Panc1 (cell line): ENCODE measurements at places on chromosomes 5 and 9. TPM values are rescaled to one million over a fixed set of nuclear protein-coding genes. Genes with fewer than 3 reads are reported as not detected.

DMRTA1 gene
- total RNA-seq: 1.8 TPM

GRCh38 chr5:78647838-78648358 is 674 bp downstream of the LHFPL2 start:
- no peaks in the 10 kb centered on the region for H3K27me3 ChIP-seq
- H3K4me1 ChIP-seq: peaks cover 23% of the 10 kb centered on the region
- H3K36me3 ChIP-seq: no peaks in the 10 kb centered on the region
- H3K4me3 ChIP-seq: peak overlapping the region; percentile 94
- peak overlapping the region; percentile 80 for H3K27ac ChIP-seq

- H3K27ac ChIP-seq: no peak overlapping the region
- H3K4me1 ChIP-seq: no peaks in the 10 kb centered on the region
- H3K4me3 ChIP-seq: no peak overlapping the region
- no peaks in the 10 kb centered on the region for H3K27me3 ChIP-seq
- H3K36me3 ChIP-seq: no peaks in the 10 kb centered on the region
Measured at GRCh38 chr9:2725126-2725525, 7.8 kb downstream of the KCNV2 start.

DNA sequence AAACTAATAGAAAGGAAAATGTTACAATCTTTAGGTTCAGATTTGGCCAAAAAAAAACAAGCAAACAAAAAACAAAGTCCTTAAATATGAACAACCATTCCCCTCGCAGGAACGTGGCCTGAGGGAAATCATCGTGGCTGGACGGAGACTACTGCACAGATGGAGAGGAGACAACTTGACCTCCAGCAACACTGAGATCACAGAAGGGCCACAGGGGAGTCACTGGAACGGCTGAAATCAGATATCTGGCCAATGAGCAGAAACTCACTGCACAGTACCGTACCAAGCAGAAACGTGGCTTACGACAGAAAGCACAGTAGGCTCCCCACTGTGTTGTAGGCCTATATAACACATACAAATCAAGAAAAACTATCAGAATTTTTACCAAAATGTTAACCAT is 27.7 kb downstream of the CAMSAP1 start:
- H3K27ac ChIP-seq: no peak overlapping the region
- no peak overlapping the region for H3K4me3 ChIP-seq
- H3K36me3 ChIP-seq: no peaks in the 10 kb centered on the region

DNA sequence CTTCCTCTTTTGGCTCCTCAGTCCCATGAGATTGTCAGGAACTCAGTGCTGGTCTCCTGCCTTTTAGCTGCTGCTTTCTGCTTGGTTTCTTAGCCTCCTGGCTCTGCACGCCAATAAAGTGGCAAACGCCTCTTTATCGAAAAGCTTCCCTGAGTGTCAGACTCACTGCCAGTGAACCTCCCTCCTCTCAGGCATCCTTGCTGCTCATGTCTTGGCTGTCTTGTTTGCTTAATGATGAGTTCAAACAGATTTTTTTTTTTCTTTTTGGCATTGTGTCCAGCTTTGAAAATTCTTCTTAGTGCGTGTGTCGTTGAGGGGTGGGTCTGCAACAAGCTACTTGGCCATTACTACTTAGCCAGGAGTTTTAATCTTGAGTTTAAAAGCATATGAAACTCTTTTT is 14.9 kb downstream of the RASGRF2 start:
- no peaks in the 10 kb centered on the region for H3K4me1 ChIP-seq
- no peaks in the 10 kb centered on the region for H3K27me3 ChIP-seq
- no peak overlapping the region for H3K4me3 ChIP-seq
- no peaks in the 10 kb centered on the region for H3K36me3 ChIP-seq
- H3K27ac ChIP-seq: 0 out of 2 replicates have a peak overlapping the region, but pooled peaks have one; percentile 23

GRCh38 chr5:138900281-138900965 is 25.3 kb upstream of the LRRTM2 start:
- no peaks in the 10 kb centered on the region for H3K4me1 ChIP-seq
- H3K27me3 ChIP-seq: no peaks in the 10 kb centered on the region
- no peak overlapping the region for H3K27ac ChIP-seq
- H3K36me3 ChIP-seq: peaks cover under 1% of the 10 kb centered on the region; the same call in 1 of the 2 replicates
- H3K4me3 ChIP-seq: no peak overlapping the region
- DNase-seq: no peak

DNA sequence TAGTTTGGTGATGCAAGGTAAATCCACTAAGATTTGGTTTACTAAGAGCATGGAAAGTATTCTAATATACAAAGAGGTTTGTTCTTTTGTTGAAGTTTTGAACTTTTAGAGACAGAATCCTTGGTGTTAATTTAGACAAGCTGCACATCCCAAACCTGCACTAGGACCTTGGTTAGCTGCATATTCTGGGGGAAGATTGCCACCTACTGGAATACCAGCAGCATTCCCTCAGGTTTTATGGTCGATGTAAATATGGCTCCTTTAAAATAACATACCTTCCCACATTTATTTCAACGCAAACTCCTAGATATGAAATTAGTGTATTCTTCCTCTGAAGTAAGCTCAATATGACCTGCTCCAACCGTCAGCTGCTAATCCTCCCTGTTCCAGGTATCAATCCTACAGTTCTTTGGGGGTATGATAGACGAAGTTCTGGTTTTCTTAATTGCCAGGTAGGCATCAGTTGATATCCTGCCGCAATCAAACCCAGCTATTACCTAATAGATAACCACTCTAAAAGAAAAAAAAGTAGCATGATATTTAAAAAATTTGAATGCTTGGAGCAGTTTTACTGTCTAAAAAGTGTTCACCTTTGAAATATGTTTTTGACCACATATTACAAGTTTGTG is 624.1 kb downstream of the ISL1 start:
- H3K27ac ChIP-seq: no peak overlapping the region
- no peaks in the 10 kb centered on the region for H3K27me3 ChIP-seq
- no peaks in the 10 kb centered on the region for H3K4me1 ChIP-seq
- peak; percentile 39 for DNase-seq
- no peaks in the 10 kb centered on the region for H3K36me3 ChIP-seq

DNA sequence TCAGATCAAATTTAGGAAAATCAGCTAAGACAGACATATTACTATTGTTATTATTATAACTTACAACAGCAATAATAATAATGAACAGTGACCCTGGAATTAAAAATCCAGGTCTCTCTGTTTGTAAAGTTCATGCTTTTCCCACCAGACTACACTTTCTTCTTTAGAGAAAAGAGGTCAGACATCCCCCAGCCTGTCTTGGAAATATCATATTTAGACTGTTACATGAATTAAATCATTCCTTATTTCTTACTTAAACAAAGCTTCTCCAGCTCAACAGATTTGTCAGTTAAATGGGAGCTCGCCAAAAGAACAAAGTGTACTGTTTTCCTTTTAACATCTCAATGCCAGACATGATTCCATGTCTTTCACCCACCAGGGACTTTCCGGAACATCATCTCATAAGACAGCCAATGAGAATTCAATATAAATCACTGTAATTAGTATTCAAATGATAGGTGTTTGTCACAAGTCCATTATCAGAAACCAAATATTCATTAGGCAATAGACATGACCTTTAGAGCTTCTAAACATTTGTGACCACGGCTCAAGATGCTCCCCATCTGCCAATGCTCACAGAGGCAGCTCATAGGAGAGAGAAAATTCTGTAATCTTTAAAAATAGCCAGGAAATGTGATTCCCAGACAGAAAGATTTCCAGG is 351.9 kb downstream of the ENC1 start:
- no peaks in the 10 kb centered on the region for H3K36me3 ChIP-seq
- no peaks in the 10 kb centered on the region for H3K27me3 ChIP-seq
- no peak overlapping the region for H3K27ac ChIP-seq
- no peak overlapping the region for H3K4me3 ChIP-seq
- DNase-seq: no peak
- H3K4me1 ChIP-seq: no peaks in the 10 kb centered on the region

DNA sequence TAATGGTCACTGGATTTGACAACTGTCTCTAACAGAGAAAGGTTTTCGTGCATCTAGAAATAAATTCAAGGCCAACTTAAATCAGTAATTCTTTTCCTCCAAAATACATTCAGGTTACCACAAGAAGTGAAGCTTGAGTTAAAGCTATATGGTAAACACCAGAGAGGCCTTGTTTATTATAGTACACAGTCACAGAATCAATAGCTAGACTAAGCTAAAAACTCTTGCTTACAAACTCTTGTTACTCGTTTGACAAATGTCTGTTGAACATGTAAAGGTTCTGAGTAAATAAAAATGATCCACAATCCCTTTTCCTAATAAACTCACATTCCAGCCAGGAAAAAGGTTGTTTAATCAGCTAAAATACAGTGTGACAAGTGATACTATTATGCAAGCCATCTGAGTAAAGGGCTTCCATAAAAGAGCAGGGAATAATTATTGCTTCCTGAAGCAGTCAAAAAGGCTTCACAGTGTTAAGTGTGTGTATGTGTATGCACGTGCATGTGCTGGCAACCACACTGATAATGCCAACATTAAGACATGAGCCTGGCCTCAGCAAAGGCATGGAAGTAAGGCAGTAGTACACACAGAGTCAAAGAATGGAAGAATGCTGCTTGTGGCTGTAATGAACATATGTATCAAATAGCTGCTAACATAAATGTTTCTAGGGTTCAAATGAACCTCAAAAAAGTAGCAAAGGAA is 12.8 kb downstream of the PTAR1 start:
- no peak overlapping the region for H3K27ac ChIP-seq
- H3K27me3 ChIP-seq: no peaks in the 10 kb centered on the region
- H3K36me3 ChIP-seq: no peaks in the 10 kb centered on the region; the same call in 1 of the 2 replicates
- H3K4me3 ChIP-seq: no peak overlapping the region

GRCh38 chr9:3330792-3331420 is 194.9 kb downstream of the RFX3 start:
- no peaks in the 10 kb centered on the region for H3K36me3 ChIP-seq
- H3K27me3 ChIP-seq: no peaks in the 10 kb centered on the region
- no peaks in the 10 kb centered on the region for H3K4me1 ChIP-seq
- no peak overlapping the region for H3K27ac ChIP-seq
- no peak overlapping the region for H3K4me3 ChIP-seq

MPDZ gene
- 16.6 TPM for total RNA-seq

FAM221B gene
- total RNA-seq: not detected

- H3K4me1 ChIP-seq: peaks cover 3% of the 10 kb centered on the region; the same call in 1 of the 2 replicates
- H3K27me3 ChIP-seq: no peaks in the 10 kb centered on the region
- H3K36me3 ChIP-seq: peaks cover 4% of the 10 kb centered on the region; the same call in 1 of the 2 replicates
- DNase-seq: no peak
- no peak overlapping the region for H3K27ac ChIP-seq
Measured at GRCh38 chr5:68227532-68228160, 12.1 kb downstream of the PIK3R1 start.

- peak; percentile 93 for DNase-seq
- H3K4me3 ChIP-seq: peak overlapping the region; percentile 89
- peaks cover 3% of the 10 kb centered on the region; the same call in 1 of the 2 replicates for H3K27me3 ChIP-seq
- H3K4me1 ChIP-seq: peaks cover 7% of the 10 kb centered on the region; the same call in 1 of the 2 replicates
- no peaks in the 10 kb centered on the region for H3K36me3 ChIP-seq
- H3K27ac ChIP-seq: peak overlapping the region; percentile 71
Measured at GRCh38 chr5:141040771-141041426, 10.3 kb upstream of the PCDHB1 start.

DNA sequence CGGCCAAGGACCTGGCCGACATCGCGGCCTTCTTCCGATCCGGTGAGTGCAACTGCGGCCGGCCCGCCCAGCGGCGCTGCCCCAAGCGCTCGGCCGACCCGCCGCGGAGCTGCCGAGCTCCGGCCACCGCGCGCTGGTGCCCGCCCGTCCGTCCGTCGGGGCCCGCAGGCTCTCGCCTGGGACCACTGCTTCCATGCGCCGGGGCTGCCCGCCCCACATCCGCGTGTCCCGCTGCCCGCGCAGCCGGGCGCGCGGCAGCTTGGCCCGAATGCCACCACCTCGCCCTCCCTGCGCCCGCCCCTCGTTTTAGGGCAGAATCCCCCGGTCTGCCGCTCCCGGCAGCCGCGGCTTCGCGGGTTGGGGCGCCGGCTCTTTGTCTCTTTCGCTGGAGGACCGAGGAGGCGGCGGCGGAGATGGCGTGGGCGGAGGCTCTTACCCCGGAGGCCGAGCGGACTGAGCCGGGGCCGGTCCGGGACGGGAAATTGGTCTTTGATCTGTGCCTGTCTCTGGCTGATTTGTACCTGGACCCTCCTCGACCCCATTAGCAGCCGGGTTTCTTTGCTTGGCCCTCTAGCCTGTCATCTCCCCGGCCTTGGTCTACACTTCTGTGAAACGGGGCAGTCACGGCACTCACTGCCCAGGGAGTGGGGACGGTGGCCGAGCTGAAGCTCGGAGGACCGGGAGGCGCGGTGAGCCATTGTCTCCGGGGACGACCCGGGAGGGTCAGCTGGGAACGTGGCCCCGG is 871 bp downstream of the TRIO start:
- H3K36me3 ChIP-seq: no peaks in the 10 kb centered on the region; the same call in none of the 2 replicates
- peak overlapping the region; percentile 89 for H3K4me3 ChIP-seq
- no peak for DNase-seq
- peaks cover 45% of the 10 kb centered on the region for H3K4me1 ChIP-seq
- H3K27ac ChIP-seq: peak overlapping the region; percentile 95

PCDHGB4 gene
- total RNA-seq: 0.21 TPM

GRCh38 chr9:110886832-110887231 is 151.4 kb downstream of the LPAR1 start:
- no peaks in the 10 kb centered on the region for H3K36me3 ChIP-seq
- no peak overlapping the region for H3K4me3 ChIP-seq
- no peak overlapping the region for H3K27ac ChIP-seq
- DNase-seq: no peak
- no peaks in the 10 kb centered on the region for H3K4me1 ChIP-seq

- H3K4me3 ChIP-seq: no peak overlapping the region
- no peaks in the 10 kb centered on the region for H3K36me3 ChIP-seq
- no peaks in the 10 kb centered on the region for H3K4me1 ChIP-seq
- H3K27ac ChIP-seq: no peak overlapping the region
- no peak for DNase-seq
- no peaks in the 10 kb centered on the region for H3K27me3 ChIP-seq
Measured at GRCh38 chr9:114631166-114631565, 20.1 kb downstream of the TMEM268 start.

GRCh38 chr9:7980041-7980440 is 180.5 kb upstream of the DMAC1 start:
- H3K36me3 ChIP-seq: no peaks in the 10 kb centered on the region
- H3K4me3 ChIP-seq: no peak overlapping the region
- no peaks in the 10 kb centered on the region for H3K27me3 ChIP-seq
- no peak for DNase-seq

DNA sequence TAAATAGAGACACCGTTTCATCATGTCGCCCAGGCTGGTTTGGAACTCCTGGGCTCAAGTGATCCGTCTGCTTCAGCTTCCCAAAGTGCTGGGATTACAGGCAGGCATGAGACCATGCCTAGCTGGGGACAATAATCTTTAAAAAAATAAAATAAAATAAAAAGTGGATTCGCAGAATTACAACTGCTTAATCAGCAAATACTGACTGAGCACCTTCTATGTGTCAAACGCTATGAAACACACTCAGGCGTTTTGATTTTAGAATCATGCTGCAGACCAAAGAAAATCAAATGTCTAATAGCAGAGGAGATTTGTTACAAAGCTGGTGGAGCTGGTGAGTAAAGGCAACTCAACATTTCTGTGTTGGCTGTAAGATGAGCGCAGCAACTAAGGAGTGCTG is 22.7 kb upstream of the SH3RF2 start:
- no peak overlapping the region for H3K27ac ChIP-seq
- no peak overlapping the region for H3K4me3 ChIP-seq
- H3K4me1 ChIP-seq: peaks cover 5% of the 10 kb centered on the region; the same call in 1 of the 2 replicates
- no peaks in the 10 kb centered on the region for H3K36me3 ChIP-seq
- H3K27me3 ChIP-seq: no peaks in the 10 kb centered on the region
- DNase-seq: no peak

ACOT12 gene
- 0.74 TPM for total RNA-seq

INSL6 gene
- not detected for total RNA-seq

LRRC19 gene
- total RNA-seq: not detected

C1QTNF3 gene
- 2.1 TPM for total RNA-seq
